ENCODE measurements at places on chromosomes 11 and 22.
A peak's percentile ranks its signal among the peaks of the same experiment; 100 is the strongest.

GRCh38 chr11:61498767-61499341 is 9.7 kb upstream of the LRRC10B start:
- no peak for DNase-seq

GRCh38 chr11:125331357-125332035 is 164.6 kb downstream of the FEZ1 start:
- DNase-seq = no peak

DNA sequence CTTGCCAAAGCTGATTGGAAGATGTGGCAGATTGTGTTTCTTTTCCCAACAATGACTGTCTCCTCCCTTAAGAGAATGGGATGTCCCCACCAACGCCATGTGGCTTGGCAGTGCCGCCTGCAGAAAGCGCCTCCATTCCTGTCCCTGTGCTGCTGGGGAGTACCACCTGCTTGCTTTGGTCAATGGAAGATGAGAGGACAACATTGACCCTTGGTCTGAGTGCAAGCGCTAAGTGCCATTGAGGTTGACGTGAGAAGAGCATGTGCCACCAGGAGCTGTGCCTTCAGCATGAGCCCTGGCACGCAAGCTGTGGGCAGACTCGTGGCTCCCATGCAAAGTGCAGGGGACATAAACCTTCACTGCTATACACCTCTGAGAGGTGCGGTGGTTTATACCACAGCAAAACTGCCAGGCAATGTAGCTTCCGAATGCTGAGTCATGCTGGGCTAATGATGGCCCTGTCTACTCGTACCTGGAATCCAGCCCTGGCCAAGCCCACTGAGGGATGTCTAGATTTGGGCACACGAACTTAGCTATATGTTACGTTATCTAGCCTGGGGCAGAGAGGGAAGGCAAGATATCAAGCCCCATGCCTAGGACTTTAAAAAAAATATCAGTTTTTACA is 41.9 kb downstream of the MYEOV start:
- no peak for DNase-seq

DNA sequence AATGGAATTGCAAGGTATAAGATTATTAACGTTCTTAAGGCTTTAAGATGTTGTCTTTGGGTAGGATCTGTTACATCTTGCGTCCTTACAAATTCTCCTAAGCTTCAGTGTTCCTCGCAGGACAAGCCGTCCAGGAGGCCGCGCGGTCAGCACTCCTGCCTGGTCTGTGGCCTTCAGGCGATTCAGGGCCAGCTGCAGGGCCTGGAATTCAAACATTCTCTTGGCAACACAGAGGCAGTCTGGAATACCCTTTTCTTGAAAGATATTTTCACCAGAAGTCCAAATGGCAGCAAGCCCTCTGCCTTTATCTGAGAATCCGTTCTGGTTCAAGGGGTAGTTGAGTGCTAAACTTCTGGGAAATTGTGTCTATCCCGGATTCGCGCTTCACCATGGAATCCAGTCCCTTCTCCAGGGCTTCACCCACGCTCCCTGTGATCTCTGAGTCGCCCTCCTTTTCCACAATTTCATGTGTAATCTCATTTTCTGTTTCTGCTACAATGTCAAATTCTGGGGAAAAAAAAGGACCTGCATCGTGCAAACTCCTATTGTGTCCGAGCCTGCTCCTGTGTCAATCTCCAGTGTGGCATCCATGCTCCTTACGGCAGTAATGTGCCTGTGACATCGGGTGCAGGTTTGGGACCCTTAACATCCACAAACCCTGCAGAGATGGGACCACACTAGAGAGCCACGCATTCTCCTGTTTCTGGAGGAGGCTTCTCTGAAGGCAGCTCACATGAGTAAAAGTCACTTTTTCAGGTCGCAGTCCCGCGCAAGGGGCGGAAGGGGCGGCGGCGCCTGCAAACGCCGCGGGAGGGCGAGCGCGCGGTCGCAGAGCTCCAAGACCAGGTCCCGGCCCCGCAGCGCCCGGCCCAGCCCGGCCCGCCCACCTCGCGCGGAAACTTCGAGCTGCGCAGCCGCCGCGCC is 25.4 kb upstream of the SORL1 start:
- DNase-seq = peak; percentile 32

- DNase-seq = peak; percentile 84
Measured at GRCh38 chr22:41094041-41094593, 1.7 kb downstream of the EP300 start.

- DNase-seq = peak; percentile 98
Measured at GRCh38 chr22:23218867-23219251, 38.5 kb downstream of the BCR start.

DNA sequence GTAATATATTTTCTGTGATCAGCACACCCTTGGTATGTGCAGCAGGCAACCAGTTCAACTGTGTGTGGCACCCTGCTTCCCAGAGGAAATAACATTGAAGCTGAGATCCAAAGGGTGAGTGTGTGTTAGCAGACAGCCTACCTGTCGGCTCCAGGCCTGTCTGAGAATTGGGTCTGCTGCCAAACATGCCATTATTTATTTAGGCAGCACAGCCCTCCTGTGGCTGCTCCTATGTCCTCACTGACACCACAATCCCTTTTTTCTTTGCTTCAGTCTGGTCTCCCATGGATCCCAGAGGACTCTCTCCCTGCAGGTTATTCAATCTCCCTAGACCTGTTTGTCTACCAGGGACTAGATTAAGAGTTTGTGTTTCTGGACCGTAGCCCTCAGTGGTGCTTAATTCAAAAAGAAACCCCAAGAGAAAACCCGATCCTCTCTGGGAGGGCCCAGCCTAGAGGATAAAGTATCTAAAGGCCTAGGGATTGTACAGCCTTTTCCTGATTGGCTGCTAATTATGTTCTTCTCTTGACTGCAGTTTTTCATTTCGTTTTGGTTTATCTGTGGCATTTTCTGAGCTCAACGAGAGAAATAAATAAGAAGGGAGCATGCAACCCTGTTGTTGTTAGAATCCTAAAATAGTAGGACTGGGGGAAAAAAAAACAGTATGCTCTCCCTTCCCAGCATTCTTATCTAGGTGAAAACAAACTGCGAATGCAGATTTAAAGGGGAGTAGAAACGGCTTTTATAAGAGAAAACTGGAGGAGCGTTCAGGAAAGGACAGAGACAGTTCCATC is 24.1 kb downstream of the KCNE3 start:
- peak; percentile 66 for DNase-seq

DNA sequence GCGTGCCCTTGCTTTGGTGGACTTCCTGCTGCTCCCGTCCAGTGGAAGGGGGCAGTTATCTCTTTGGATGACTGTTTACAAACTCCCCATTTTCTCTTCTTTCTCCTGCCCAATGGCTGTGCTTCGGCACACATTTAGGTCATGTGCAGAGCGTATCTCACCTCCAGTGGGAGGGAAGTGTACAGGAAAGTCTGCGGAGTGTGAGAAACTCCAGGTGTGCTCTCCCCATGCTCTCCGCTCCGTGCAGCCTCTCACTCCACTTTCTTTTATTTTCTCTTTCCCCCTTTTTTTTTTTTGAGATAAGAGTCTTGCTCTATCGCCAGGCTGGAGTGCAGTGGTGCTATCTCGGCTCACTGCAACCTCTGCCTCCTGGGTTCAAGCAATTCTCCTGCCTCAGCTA is 11.9 kb upstream of the TEF start:
- DNase-seq = no peak

DNA sequence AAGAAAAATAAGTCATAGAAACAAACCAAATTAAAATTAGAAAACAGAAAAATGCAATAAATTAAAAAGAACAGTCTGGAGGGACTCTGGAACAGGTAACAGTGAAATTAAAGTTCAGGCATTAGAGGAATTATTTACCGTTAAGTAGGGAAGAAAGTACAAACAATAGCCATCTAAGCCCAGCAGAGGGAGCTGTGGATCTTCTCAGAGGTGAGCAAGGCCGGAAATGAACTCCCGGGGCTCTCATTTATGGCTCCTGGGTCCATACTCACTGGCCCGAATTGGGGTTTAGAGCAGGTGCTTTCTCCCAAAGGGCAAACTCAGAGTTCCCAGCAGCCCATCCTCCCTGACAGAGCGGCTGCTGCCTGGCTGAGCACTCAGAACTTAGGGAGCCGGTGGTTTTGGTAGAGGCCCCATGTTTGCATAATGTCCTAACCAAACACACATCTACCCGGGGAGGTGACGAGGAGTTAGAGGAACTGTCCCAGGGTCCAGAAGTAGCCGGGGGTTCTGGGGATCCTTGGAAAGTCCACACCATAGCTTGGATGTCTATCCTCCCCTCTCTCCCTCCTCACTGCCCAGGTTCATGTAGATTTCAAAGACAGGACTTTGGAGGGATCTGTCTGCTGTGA is 87.8 kb upstream of the VPREB1 start:
- DNase-seq = peak; percentile 78

GRCh38 chr11:8715501-8715900 is 32.9 kb downstream of the RPL27A start:
- no peak for DNase-seq

GRCh38 chr11:91698845-91699244 is 525.8 kb upstream of the FAT3 start:
- no peak for DNase-seq

GRCh38 chr11:92857407-92857806 is 112.0 kb upstream of the MTNR1B start:
- peak; percentile 56 for DNase-seq

- DNase-seq = no peak
Measured at GRCh38 chr11:130220311-130221035, 60.9 kb downstream of the ST14 start.
